ENCODE measurements at places on chromosomes 5 and 9.

- DNase-seq = no peak
Measured at GRCh38 chr9:137685035-137685740, 66.4 kb downstream of the EHMT1 start.

DNA sequence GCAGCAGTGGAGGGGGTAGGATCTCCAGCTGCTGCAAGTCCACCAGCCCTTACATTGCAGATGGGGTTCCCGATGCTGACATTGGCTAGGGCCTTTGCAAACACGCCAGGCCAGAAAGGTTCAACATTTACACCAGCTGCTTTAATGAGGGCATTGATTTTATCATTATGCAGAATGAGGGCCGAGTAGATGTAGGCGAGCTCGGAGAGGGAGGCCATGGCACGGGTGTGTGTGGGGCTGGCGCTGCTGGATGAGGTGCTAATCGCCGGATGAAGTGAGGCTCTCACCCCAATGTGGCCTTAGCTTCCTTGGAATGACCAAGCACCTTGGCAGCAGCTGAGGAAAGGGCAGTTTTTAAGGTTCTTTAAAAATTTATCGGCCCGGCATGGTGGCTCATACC lies 27.4 kb downstream of the PHAX start:
- DNase-seq = no peak

DNA sequence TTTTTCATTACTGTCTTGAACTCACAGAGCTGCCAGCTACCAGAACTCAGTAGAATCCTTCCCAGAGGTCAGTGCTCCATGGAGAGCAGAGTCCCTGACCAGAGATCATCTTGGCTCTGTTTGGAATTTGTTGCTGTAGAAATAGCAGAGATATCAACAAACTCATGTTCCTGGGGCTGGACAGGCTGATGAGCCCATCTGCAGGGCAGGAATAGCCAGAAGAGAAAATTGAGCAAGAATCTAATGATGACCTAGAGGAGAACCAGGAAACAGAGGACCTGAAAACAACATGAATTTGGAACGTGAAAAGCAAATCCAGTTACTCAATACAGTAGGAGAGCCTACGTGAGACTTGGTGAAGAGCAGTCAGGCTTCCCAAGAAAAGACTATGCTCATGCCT lies 437.8 kb downstream of the PLK2 start:
- no peak for DNase-seq

GRCh38 chr5:154860123-154860522 lies 1.7 kb downstream of the CNOT8 start:
- no peak for DNase-seq

GRCh38 chr5:102624405-102624804 lies 125.6 kb upstream of the SLCO6A1 start:
- DNase-seq = no peak

GRCh38 chr5:91142819-91143218 lies 240.3 kb downstream of the ARRDC3 start:
- DNase-seq = no peak

DNA sequence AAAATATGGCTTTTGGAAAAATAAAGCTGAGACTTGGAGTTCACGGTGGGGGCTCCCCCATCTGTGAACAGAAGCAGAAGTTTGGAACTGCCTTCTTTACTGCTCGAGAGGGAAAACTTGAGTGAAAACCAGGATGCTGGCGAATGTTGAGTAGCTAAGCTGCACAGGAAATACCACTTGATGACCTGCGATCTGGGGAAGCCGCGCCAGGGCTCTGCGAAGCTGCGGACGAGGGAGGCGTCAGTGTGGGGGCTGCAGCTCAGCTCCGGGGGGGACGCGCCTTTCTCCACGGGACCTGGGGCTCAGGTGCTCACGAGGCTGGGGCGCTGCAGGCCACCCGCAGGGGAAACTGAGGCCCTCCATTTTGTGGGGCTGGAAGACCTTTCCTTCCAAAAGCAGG lies 62.3 kb downstream of the TENT4A start:
- no peak for DNase-seq

- DNase-seq = no peak
Measured at GRCh38 chr9:79489261-79490000, 82.3 kb upstream of the TLE4 start.

DNA sequence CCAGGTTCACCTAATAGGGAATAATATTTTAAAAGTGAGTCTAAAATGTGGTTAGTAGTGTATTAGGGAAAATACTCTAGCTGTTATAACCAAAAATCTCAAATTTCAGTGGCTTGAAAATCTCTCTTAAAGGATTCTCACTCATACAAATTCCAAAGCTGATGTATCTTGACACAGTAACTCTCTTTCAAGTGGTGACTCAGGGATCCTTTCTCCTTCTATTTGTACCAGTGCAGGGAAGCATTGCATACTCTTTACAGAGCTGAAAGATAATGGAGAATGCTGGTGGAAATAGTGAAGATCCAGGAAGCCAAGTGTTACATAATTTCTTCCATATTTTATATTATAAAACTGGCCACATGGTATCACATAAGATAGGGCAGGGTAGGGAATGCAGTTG lies 560.2 kb upstream of the CDH9 start:
- DNase-seq = no peak

DNA sequence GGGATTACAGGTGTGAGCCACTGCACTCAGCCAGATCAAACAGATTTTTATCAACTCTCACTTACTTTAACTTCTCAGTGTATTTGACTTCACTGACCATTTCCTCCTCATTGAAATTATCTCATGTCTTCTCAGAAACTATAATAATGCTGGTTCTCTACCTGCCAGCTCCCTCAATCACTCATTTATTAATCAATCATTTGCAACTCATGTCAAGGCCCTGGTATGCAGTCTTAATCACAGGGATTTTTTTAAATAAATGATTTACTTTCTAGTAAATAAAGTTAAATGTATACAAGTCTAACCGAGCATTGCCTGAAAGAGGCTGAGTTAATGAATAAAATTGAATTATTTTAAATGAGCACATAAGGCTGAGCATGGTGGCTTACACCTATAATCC lies 63.3 kb downstream of the PLPP1 start:
- no peak for DNase-seq

DNA sequence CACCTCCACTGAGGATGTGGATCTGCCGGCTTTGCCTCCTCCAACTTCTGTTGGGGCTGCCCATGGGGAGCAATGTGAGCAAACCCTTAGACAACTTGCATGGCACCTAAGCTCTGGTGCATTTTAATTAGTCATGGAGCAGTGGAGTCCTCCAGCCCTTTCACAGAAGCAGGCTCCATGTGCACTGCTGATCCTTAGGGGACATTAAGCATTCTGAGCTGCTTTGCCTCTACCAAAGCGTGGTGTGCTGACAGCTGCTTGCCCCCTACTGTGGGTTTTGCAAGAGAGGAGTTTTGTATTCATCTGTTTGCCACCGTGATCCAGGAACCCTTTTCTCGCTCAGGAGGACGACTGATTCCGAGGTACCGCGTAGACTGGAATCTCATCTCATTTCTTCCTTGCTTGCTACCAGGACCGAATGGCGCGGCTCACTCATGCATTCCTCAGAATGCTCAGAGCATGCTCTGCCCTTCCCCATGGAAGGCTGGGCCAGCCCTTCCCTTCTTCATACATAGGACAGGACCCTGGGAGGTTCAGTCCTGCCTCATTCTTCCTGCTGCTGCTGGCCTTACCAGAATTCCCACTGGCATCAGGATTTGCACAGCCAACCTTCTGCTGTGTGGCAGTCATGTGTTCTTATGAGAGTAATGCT lies 432.5 kb downstream of the GADD45G start:
- DNase-seq = no peak

DNA sequence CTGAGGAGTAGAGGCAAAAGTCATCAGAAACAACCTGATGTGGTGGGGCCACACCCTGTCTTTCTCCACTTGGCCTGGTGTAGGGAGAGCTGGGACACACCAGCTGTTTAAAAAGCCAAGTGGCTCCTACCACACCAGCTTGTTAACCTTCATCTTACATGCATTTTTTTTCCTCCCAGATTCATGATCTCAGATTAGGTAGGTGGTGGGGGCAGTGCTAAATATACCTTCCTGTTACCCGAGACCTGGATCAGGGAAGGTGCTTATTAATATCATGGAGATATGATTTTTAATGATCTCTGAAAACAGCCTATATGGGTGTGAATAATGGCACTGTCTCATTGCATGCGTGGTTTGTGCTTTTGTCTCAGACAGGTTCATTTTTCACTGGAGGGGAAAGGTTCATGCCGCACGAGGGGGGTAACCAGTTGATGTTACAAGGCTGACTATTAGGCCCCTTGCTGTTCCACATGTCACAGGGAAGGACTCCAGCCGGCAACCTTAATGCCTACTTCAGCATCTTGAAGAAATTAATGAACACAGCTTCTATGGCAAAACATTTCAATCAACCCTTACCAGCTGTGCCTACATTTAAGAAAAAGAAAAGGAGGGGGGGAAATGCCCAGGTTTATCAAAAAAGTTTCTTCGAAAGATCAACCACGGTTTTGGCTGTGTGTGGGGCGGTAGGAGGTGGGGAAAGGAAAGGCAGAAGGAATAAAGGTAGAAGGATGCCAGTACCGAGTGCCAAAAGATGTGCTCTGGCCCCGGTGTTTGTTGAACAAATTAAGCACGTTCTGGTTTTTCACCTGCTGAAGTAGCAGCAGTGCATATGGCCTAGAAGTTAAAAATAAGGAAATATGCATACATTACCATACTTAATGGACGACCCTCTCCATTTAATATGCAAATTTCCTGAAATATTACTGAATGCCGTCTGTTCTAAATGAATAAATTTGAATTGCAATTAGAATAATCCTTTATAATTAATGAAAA lies 185.4 kb downstream of the EBF1 start:
- DNase-seq = no peak

GRCh38 chr9:137446851-137447471 lies 5.8 kb upstream of the ENTPD8 start:
- DNase-seq = no peak

DNA sequence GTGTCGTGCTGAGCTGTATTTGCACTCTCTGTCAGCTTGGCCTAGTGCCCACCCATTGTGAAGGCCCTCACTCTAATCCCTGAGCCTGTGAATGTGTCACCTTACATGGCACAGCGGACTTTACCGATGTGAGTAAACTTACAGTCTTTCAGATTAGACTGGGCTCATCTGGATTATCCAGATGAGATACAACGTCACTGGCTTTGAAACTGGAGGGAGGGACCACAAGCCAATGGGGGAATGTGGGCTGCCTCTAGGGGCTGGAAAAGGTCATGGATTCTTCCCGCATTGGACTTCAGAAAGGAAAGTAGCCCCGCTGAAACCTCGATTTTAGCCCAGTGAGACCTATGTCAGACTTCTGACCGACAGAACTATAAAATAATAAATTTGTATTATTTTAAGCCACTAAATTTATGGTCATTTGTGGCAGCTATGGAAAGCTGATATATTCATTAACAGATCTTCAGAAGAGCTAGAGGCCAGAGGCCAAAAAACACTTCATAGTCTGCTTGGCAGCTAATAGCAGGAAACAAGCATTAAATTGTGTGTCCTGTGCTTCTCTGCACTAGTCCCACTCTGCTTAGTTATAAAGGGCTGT lies 139.0 kb upstream of the GAS1 start:
- no peak for DNase-seq

DNA sequence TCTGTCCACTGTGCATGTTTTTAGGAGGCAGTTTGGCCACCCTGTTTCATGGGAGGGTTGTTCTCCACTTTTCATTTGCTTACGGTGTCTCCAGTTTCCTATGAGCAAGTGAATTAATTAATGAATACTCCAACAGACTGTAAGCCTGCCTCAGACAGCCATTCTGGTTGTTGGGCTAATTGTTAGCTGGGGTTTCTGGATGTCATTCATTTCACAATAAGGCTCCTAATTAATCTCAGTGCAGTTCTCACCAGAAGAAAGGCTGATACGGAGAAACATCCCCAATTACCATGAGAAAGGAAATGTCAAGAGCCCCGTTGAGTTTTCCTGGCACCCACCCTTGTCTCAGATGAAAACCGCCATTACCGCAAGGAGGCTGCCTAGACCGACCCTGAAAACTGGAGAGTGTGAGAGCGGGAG lies 75.8 kb downstream of the MAP1B start:
- no peak for DNase-seq

- DNase-seq = no peak
Measured at GRCh38 chr5:66867618-66868322, 271.6 kb downstream of the MAST4 start.

DNA sequence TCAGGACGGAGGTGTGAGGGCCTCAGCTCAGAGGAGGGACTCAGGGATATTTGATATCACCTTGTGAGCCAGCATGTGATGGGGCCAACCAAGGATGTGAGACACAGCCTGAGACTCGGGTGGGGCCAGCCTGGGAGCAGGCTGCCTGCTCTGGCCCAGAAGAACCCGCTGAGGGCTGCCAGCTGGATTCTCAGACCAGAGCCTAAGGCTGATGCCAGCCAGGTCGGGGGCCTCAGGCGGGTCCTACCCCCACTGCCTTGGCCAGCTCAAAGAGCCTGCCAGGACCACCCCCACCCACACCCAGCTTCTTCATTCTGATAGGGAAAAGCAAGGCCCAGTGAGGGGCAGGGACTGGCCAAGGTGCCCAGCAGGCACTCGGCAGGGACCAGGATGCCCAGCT lies 20.3 kb upstream of the DUSP1 start:
- no peak for DNase-seq

- DNase-seq = no peak
Measured at GRCh38 chr9:85743275-85744128, 1.7 kb upstream of the AGTPBP1 start.

DNA sequence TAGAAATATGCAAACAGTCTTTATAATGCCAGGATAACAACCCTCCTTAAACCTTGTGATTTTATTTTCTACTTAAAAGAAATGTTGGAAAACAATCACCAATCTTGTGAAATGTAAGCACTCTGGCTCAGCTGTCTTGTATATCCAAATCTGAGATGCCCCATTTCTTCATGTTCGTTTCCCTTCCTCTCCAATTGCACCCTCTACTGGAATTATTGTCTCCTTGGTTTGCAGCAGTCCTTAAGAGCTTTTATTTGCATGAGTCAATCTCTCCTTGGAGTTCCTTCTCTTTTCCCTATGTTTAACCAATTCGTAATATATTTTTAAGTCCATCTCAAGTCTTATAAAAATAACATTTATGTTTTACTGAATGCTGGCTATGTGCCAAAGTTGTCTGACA lies 362.0 kb upstream of the CDH10 start:
- DNase-seq = no peak

- DNase-seq = no peak
Measured at GRCh38 chr9:129549684-129550083, 71.2 kb downstream of the C9orf50 start.

DNA sequence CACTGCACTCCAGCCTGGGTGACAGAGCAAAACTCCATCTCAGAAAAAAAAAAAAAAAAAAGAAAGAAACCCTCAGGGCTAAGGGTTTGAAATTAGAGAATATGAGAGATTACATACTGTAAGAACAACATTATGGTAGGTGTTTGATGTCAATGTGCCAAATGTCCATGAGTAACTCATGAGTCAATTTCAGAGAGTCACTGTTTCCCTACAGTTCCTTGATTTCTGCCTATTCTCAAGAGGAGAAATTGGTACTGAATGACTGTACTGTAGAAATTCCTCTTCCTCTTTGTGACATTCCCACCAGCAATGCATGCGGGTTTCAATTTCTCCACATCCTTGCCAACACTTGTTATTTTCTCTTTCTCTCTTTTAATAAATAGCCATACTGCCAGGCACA lies 35.2 kb downstream of the MARVELD2 start:
- no peak for DNase-seq

Data from cortex of kidney (tissue), 1 donor.